ENCODE measurements at places on chromosomes 5 and 9. TPM values are rescaled to one million over a fixed set of nuclear protein-coding genes. Genes with fewer than 3 reads are reported as not detected.

Gene FLT4
- 1.3 TPM for polyA plus RNA-seq

Gene ARID3C
- not detected for polyA plus RNA-seq

Gene MUSK
- polyA plus RNA-seq = not detected

Gene PCDHB11
- polyA plus RNA-seq = 1.8 TPM

Gene ZNF883
- 3.4 TPM for polyA plus RNA-seq

Gene OR1L1
- not detected for polyA plus RNA-seq

Gene SPATA31A3
- not detected for polyA plus RNA-seq

DNA sequence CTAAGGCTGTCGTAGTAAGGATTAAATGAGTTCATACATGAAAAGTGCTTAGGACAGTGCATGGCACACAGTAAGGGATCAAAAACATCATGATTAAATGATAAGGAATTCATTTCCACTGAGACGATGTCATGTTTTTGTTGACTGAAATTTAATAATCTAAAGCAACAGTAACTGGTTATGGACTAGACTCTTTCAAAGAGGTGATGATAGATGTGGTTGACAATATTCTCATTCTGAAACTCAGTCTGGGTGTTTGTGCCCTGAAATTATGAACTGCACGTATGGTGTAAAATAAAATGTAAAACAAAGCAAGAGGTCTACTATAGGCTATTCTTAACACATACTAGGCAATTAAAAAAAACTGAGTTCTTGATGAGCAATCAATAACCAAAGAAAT, 280.0 kb downstream of the DENND1A start:
- H3K27me3 ChIP-seq = no peaks in the 10 kb centered on the region
- DNase-seq = no peak
- no peaks in the 10 kb centered on the region for H3K4me1 ChIP-seq
- no peak overlapping the region for H3K4me3 ChIP-seq
- no peaks in the 10 kb centered on the region for H3K36me3 ChIP-seq
- H3K27ac ChIP-seq = no peak overlapping the region

GRCh38 chr5:33330426-33330825, 110.3 kb upstream of the TARS1 start:
- DNase-seq = no peak
- no peaks in the 10 kb centered on the region for H3K4me1 ChIP-seq
- no peaks in the 10 kb centered on the region for H3K36me3 ChIP-seq
- no peaks in the 10 kb centered on the region for H3K27me3 ChIP-seq

GRCh38 chr9:113349445-113350094, at the start of gene BSPRY:
Gene BSPRY (plus strand): TSS chr9:113349541. CDS start chr9:113349580, 39 bp downstream.
- peak within 1 kb of the TSS; percentile 58 for H3K4me3 ChIP-seq
- no peak within 1 kb of the TSS for H3K27ac ChIP-seq
- H3K4me1 ChIP-seq = peaks cover 9% of the 10 kb centered on the region

DNA sequence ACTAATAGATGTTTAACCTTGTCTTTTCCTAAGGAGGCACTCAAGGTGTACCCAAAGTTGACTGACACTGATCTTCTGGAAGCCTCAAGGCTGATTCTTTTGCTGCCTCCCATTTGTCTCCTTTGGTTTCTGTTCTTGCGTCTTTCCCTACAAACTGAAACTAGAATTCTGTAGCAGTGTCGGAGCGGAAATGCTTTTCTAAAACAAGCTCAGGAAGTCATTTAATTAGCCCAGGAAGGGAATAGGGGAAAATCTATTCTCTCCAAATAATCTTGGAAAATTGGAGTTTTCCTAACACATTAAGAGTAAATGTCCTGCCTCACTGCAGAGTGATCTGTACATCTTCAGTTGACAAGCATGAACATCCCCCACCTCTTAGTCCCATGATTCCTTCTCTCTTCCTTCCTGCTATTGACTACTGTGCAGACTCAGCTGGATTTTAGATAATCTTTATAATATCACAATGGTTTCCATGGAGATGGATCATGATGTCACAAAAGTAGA, 182.7 kb downstream of the NR3C1 start:
- no peak for DNase-seq
- H3K27ac ChIP-seq = no peak overlapping the region
- no peak overlapping the region for H3K4me3 ChIP-seq

DNA sequence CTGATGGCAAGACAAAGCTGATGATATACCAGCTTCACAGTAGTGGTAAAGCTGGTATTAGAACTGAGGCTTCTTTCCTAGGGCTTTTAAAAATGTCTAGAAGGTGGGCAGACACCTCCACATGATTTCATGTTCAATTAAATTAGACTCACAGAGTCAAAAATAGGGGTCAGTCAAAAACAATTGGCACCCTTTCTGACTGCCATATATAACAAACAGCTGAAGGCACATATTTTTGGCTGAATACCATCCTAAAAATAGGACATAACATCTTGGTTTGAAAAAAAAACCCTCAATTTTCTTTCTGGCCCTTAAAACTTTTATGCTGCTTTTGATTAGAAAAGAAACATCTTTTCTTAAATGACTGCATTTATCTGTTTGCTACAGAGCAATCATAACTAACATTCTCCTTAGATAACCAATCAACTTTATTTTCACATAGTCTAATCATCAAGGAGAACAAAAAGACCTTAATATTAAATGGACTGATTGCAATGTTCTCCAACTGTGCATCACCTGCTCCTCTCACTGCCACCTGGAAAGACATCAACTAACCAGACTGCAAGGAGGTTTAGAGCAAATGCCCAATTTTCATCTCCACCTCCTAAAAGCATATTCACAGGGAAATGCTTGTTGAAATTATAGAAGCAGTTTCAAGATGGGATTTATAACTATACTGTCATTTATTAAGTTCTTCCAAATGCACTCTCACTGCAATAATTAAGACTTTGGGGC, 3.2 kb downstream of the SGTB start:
- H3K4me3 ChIP-seq = no peak overlapping the region
- H3K27me3 ChIP-seq = no peaks in the 10 kb centered on the region
- no peaks in the 10 kb centered on the region for H3K4me1 ChIP-seq
- no peak overlapping the region for H3K27ac ChIP-seq
- no peak for DNase-seq
- no peaks in the 10 kb centered on the region for H3K36me3 ChIP-seq

DNA sequence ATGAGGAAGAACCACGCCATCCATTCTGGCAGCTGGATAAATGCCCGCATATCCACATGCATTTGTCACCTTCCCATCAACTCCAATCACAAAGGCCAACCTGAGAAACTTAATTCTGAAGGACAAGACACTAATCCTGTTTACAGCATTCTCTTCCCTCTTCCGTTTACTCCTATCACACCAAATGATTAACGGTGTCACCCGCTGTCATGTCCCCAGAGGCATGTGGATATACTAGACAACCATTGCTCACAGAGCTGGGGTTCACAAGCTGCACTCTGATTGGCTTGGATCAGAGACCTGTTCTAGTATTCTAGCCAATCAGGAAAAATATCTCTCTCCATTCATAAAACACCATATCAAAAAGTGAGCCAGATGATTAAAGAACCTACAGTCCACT, 3.6 kb downstream of the MACROH2A1 start:
- no peaks in the 10 kb centered on the region for H3K36me3 ChIP-seq
- no peak for DNase-seq
- H3K4me1 ChIP-seq = peaks cover 71% of the 10 kb centered on the region
- no peak overlapping the region for H3K4me3 ChIP-seq

- no peak for DNase-seq
- no peak overlapping the region for H3K27ac ChIP-seq
- no peaks in the 10 kb centered on the region for H3K36me3 ChIP-seq
- no peaks in the 10 kb centered on the region for H3K4me1 ChIP-seq
- peaks cover 51% of the 10 kb centered on the region for H3K27me3 ChIP-seq
- H3K4me3 ChIP-seq = no peak overlapping the region
Observed at GRCh38 chr5:176633598-176633997, 3.1 kb downstream of the EIF4E1B start.

- no peaks in the 10 kb centered on the region for H3K4me1 ChIP-seq
- no peaks in the 10 kb centered on the region for H3K27me3 ChIP-seq
- no peak overlapping the region for H3K4me3 ChIP-seq
- no peaks in the 10 kb centered on the region for H3K36me3 ChIP-seq
Observed at GRCh38 chr9:78121488-78121887, 89.9 kb upstream of the GNAQ start.

DNA sequence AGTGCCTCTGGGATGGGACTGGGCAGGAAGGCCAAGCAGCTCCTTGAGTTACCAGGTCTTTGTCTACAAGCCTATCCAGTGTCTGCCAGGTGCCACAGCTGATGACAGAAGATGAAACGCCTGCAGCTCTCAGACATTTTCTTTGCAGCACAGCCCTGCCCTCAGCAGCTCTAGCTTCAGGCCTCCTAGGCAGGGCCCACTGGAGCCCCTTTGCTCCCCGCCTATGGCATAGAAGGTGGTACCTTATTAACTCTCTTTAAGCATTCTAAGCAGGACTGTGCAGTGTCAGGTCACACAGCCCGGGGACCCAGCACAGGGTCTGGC, 1.3 kb upstream of the SKP1 start:
- H3K4me1 ChIP-seq = peaks cover 26% of the 10 kb centered on the region
- H3K36me3 ChIP-seq = no peaks in the 10 kb centered on the region
- H3K4me3 ChIP-seq = no peak overlapping the region

DNA sequence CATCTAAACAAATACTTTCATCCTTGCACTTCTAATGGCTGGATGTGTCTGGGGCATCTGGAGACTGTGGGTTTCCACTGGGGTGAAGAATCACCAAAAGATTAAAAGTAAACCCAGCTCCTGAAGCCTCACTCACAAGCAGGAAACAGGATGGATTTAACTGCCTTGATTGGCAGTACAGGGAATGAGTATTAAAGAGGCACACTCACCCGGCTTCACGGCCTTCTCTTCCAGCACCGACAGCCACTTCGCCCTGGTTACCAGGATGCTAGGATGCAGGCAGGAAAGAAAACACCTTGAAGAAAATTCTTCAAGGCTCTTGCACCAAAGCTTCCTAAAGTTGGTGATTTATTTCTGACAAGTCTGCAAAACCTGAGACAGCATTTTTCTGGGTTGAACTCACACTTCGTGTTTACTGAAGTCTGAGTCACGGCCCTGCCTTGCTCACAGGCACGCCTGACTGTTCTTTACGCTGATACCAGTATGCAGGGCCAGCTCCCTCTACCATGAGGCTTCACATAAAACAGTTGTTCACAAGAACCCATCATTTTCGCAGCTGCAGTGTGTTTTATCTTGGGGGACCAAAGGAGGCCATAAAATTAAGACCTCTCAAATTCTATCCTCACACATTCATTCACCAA, 56.5 kb upstream of the ZNF354A start:
- H3K4me1 ChIP-seq = peaks cover 11% of the 10 kb centered on the region
- no peak overlapping the region for H3K4me3 ChIP-seq
- no peaks in the 10 kb centered on the region for H3K27me3 ChIP-seq
- no peaks in the 10 kb centered on the region for H3K36me3 ChIP-seq
- peak; percentile 90 for DNase-seq

DNA sequence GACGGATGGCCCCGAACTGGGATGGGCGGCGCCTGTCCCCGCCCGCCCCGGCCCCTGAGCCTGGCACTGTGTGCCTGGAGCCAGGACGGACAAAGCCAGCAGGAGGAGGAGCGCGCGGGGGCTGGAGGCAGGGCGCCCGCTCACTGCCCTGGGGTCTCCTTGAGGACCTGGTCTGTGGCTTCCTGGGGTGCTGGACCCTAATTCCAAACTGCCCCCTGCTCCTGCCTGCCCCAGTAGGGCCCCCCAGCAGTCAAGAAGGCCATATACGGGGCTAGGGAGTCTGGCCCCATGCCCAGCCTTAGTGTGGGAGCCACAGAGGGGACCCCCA, 29.2 kb upstream of the RXRA start:
- peaks cover 17% of the 10 kb centered on the region for H3K4me1 ChIP-seq
- no peaks in the 10 kb centered on the region for H3K36me3 ChIP-seq
- no peak overlapping the region for H3K27ac ChIP-seq
- no peak for DNase-seq
- H3K4me3 ChIP-seq = no peak overlapping the region
- no peaks in the 10 kb centered on the region for H3K27me3 ChIP-seq

All from hepatocyte (in vitro differentiated cells).